Brain (organoid and tissue), 16 donors: ENCODE measurements at places on chromosomes 2 and 18.

- no peak for DNase-seq
Measured at GRCh38 chr2:59303272-59303671, 1062.1 kb upstream of the FANCL start.

DNA sequence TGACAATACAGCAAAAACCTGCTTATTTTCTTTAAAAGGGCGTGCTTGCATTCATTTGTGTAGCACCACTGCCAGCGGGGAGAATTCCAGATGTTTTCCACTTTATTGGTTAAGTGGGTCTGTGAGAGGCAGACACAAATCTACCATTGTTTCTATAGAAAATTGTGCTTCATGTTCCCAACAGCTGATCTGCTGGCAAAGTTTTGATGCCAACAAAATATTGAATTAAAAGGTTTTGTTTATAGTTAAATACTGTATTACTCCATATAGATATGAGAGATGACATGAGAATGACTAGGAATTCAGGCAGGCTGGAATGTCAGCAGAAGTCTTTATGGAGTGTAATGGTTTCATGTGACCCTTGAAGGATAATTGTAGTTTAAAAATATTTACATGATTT, 182.7 kb downstream of the MC4R start:
- no peak for DNase-seq

- DNase-seq: no peak
Measured at GRCh38 chr2:134669731-134670669, 48.8 kb downstream of the TMEM163 start.

GRCh38 chr2:21658269-21658668, 534.5 kb downstream of the TDRD15 start:
- no peak for DNase-seq

GRCh38 chr18:58788470-58788869, 76.2 kb upstream of the ZNF532 start:
- DNase-seq: no peak

GRCh38 chr2:230938098-230938497, 13.1 kb upstream of the GPR55 start:
- DNase-seq: no peak
